Activated CD8-positive, alpha-beta T cell treated with anti-CD3 and anti-CD28 coated beads for 36 hours (primary cell): ENCODE measurements at places on chromosomes 5 and 9.

GRCh38 chr5:150215979-150216944, 26.4 kb downstream of the SLC6A7 start:
- DNase-seq = no peak

GRCh38 chr5:33891446-33891787, 373 bp downstream of the ADAMTS12 start:
- no peak for DNase-seq

DNA sequence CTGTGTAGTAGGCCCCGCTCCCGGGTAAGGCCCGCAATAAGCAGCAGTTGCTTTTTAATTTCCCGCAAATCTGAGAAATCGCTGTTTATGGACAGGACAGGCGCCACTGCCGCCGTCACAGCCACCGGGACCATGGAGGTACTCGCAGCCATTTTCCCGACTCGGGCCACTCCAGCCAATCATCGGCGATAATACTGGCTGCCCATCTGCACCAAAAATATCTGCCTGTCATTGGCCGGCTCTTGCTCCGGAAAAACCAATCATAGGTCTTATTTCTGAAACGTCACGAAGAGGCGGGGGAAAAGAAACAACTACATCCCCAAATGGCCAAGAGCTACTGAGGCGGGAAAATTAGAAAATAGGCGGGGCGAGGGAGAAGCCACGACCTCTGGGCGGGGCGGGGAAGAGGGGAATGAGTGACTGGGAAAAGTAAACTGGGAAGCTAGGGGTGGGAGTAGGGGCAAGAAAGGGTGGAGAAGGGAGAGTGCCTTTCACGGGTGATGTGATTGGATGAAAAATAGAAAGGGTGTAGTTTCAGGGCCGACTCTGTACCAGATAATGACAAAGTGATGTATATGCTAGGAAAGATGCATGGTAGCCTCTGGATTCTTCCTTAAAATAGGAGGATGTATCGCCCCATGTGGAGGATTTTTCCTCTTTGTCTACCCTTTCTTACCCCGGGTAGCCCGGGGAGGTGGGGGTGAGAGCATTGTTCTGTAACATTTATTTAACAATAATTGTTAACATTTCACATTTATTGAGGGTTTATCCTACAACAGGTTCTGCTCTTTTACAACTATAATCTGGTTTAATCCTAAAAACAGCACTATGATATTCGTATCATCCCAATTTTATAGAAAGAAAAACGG, at the start of gene CDC23:
CDC23 (minus strand) TSS at position 163 of the 869 bp plus-strand sequence; CDS start at position 152, 11 bp downstream.
- DNase-seq = peak; percentile 95

DNA sequence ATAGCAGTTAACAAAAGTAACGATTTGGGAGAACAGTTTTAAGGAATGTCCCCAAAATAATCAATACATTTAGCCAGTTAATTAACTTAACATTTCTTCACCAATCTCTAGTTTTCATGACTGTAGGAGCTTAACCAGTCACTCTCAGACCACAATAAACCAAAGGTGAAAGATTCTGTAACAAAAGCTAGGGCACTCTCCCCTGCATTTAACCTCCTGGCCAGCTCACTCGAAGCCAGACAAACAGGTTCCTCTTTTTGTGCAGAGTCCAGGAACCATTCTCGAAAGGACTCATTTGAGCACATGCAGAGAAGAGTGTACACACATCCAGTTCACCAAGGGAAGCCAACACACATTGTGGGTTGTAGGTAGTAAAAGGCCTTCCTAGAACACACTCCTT, 6.5 kb downstream of the IL7R start:
- peak; percentile 45 for DNase-seq

- no peak for DNase-seq
Observed at GRCh38 chr5:93616538-93617174, 33.6 kb downstream of the NR2F1 start.

DNA sequence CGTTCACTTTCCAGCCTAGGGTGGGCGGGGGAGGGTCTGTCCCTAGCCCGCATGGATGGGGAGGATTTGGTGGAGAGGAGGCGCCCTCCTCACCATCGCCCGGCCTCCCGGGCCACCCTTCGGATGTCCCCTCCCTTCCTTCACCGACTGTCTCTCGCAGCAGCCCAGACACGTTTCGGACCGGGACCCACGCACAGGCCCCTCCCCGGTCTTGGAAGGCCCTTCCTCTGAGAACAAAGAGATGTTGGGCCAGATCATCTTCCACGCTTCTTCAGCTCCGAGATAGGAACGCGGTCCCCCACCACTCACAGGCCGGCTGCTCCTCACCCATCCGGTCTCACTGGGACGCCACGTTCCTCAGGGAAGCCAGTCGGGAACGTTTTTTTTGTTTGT, 640 bp upstream of the DPM2 start:
- DNase-seq = no peak

DNA sequence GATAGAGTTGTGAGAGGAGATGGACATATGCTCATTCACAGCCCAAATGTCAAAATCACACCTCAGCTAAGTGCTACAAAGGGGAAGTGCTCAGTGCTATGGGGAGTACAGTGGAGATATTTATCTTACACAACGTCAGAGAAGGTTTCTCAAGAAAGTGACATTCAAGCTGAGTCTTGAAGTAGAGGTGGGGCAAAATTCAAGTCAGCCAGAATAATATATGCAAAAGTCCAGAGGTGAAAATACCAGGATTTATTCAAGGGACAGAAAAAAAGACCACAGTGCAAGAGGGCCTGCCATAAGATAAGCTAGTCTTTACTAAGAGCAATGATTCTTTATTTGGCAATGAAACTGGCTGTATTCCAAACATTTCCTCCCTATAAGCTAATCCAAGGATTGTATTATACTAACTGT, 327.8 kb upstream of the PIK3R1 start:
- no peak for DNase-seq

DNA sequence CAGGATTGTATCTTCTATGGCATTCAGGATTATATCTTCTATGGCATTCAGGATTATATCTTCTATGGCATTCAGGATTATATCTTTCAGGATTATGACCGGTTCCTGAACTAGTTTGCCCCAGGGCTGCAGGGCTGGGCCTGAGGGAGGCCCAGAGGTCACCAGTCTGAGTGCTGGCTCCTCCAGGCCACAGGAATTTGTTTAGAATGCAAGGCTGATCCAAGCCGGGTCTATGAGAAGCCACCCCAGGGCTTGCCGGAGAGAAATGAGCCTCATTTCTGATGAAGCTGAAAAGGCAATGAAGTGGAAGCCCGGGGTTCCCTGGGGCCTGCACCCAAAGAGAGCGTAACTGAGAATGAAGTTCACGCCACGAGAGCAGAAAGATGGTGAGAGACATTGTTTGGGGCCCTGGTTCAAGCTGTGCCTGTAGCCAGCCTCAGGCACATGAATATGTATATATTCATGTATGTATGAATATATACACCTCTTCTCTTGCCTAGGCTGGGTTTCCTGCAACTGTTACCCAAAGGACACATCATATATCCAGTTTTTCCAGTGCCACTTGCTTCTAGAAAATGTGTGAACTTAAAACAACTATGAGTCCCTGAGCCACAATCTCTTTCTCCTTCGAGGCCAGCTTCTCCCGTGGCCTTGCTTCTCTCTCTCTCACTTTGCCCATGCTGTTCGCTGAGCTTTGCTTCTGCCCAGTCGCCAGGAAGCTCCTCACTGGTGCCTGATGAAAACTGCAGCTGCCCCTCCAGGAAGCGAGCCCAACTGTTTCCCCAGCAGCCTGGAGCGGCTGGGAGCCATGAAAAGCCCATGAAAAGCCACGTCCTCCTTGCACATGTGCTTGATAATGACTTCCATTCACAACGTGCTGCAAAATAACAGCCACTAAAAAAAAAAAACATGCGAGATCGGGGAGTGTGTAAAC, 62.3 kb downstream of the GTF3C4 start:
- DNase-seq = no peak

DNA sequence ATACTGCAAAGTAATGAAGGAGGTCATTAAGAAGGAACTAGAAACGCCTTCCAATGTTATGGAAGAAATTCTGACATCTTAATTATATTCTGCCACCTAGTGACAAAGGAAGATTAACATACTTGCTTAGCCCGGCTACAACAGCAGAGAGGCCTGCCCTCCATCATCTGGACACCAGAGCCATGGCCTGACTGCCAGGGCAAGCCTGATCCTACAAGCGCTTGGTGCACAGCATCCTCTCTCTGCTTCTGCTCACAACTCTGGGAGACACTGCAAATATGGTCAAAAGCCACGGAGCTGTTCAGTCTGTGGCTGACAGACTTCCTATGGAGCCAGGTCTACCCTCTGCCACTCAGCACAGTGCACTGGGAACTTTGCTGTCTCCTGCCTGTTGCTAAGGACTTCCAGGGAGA, 87.3 kb upstream of the SLC44A1 start:
- DNase-seq = peak; percentile 13

- no peak for DNase-seq
Observed at GRCh38 chr9:114088571-114089170, 10.4 kb downstream of the KIF12 start.

DNA sequence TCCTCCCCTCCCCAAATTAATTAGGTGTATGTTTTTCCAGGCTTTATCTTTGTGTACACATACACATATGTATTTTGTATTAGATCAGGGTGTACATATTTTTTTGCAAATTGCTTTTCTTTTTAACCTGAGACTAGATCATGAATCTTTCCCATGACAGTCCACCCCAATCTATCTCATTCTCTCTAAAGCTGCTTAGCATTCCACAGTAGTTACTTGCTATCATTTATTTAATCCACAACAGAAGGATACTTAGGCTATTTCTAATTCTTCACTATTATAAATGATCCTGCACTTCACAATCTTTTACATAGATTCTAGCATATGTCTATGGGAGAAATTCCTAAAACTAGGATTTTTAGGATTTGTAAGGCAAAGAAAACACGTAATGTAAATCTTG, 43.9 kb downstream of the SH3RF2 start:
- DNase-seq = no peak

DNA sequence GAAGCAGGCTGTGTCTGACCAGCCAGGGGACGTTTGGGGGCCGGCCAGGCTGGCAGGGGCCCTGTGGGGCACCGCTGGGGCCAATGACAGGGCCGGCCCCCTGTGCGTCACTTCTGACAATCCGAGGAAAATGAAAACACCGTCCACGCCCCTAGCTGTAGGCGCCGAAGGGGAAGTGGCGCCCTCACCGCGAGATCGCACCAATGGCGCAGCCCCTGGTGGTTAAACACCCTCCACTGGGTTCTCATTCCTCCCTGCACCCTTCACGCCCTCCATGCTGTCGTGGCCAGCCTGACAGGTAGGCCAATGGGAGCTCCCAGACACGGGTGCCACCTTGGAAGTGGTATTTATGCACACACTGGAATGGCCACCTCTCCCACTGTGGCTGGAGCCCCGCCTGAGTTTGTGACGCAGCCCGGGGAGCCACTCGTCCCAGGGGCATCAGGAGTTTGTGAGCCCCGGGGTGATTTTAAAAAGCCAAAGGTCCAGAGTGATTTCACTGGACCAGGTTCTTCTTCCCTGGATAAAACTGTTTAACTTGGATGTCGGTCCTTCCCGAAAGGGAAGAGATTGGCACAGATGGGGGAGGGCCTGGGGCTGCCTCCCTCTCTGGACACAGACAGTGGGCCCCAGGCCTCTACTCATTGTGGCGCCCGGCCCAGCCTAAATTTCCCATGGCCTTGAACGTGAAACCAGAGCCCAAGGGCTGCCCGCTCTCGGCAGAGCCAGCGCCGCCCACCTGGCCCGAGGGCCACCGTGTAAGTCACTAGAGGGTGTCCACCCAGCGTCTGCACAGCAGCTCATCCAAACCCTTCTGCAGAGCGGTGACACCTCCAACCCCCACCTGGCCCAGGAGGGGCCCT, 49.7 kb downstream of the NKD2 start:
- DNase-seq = no peak

DNA sequence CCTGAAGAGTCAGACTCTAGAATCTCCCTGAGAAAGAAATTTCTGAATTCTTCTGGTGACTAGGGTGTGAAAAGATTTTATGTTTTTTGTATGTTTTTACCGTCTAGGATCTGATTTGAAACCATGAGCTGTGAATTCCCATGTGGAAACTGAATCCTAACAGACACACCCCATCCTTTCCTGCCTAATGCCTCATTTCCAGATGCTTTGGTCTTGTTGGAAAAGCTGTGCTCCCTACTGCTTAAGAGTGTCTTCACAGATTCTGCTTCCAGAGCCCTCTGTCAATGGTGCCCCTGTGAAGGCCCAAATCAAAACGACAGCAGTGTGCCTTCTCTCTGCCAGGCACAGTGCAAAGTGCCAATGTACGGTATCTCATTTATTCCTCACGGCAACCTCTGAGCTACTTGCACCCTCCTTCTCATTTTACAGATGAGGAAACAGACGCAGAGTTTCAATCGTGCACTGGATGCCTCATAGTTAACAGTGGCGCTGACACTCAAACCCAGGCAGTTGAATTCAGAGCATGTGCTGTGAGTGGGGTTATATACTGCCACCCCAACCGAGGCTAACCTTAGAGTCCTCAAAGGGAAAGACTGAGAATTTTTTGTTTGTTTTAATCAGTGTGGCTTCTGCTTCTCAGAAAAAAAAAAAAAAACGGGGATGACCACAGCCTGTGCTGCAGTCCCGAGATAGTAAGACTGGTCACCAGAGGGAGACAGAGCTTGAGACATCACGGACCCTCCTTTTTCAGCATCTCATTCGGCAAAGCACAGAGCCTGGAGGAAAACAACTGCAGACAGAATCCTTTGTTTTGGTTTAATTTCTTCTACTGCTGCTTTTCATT, 188.4 kb downstream of the SNCAIP start:
- peak; percentile 10 for DNase-seq

GRCh38 chr5:143311955-143312354, 91.5 kb downstream of the NR3C1 start:
- no peak for DNase-seq

GRCh38 chr5:90410178-90410762, 714 bp upstream of the CETN3 start:
- DNase-seq = no peak

GRCh38 chr5:56480078-56480704, 247.1 kb upstream of the ANKRD55 start:
- no peak for DNase-seq

DNA sequence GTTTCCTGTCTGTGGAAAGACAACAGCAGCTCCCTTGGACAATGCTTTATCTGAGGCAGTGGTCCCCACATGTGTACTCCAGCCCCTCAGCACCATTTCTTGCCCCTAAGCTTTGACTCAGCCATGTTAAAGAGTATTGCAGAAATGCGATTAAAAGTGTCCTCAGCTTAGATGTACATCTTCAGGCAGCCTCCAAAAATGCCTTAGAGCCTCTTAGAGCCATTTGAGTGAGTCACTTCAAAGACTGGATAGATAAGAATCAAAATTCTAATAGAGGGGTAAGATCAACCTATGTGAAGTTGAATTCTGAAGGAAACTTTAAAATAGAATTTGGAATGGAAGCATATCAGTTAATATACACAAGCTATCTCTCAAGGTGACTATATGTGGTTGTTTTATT, 296.3 kb downstream of the ADAMTS6 start:
- DNase-seq = no peak

DNA sequence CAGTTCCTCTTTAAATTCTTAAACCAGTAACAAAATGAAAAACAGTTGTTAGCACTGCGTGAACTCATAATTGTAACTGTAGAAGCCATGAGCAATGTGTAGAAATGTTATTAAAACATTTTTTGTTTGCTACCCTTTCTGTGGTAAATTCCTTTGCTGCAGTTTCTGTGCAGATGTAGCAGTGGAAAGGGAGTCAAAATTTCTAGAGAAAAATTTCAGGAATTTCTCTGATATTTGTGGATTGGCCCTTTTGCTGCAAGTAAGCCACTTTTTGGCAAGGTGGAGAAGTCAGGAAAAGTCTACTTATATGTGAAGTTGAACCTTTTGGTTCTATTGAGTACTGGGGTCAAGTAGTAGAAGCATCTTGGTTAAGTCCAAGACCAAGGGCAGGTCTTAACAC, 10.1 kb downstream of the FBXL7 start:
- no peak for DNase-seq
